ENCODE measurements at places on chromosomes 5 and 9.
A peak's percentile ranks its signal among the peaks of the same experiment; 100 is the strongest.

- no peak for DNase-seq
Observed at GRCh38 chr9:110029429-110029955, 178.5 kb downstream of the C9orf152 start.

DNA sequence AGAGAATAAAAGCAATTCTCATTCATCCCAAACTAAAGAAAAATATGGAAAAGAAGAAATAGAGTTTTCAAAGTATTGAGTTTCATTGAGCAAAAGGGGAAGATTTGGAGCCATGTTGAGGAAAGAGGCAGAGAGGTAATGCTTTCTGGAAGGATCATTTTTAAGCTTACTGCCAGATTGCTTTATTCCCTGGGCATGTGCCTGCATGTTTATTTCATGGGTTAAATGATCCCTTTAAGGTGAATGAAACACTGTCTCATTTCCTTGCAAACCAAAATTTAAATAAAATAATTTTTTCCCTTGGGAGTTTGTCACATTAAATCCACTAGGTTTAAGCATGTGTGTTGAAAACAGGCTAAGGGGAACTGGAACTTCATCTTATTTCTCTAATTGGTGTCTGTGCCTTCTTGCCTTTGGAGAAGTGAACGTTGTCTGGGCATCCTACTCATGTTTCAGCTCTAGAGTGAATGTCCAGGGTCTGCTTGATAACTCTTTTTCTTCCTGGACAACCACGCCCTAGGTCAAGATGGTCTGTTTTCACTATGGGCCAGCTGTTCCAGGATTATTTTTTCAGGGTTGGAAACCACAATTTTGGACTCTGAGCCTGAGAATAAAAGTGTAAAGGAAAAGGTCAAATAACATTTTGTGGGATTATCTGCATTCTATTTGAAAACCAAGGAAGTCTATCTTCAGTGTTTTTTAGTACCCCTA lies 114.1 kb upstream of the ELL2 start:
- no peak for DNase-seq

DNA sequence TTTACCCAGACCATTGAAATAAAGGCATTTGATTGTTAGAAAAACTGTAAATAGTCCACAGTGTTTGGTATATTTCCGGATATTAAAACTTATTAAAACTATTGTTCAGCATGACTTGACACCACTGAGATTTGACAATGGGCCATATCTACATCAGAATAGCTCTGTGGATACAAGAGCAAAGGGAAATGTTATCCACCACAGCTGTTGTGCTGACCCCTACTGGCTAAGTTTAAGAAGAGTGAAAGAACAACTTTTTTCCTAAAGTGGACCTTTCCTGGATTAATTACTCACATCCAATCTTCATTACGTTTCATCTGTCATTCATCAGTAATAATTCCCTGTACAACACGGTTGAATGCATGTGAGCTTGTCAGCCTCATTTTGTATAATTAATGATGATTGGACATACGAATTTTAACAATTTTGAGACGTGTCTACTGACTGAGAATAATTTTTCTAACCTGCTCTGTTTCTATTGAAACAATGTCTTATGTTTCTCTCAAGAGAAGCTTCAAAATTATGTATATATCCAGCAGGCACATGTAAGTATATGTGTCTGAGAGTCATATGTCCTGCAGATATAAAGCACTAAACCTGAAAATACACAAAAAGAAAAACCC lies 1952.6 kb downstream of the MAT2B start:
- DNase-seq = no peak

- no peak for DNase-seq
Observed at GRCh38 chr9:72356041-72356582, 8.9 kb downstream of the ZFAND5 start.

DNA sequence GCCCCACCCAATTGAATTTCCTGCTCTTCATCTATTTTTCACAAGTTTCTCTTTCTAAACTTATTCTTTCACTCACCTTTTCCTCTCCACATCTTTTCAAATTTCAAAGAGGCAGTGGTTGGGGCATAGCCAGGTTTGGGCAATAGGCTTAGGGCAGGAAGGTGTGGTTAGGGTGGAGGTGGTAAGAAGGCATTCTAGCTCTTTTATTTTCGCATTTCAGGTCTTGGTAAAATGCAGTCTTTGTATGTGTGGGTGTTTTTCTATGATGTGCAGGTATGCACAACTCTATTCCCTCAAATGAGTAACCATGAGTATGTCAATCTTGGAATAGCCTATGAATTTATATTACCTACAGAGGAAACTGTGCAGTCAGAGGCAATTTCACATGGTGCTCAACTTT lies 129.8 kb upstream of the IFNE start:
- DNase-seq = peak; percentile 11

DNA sequence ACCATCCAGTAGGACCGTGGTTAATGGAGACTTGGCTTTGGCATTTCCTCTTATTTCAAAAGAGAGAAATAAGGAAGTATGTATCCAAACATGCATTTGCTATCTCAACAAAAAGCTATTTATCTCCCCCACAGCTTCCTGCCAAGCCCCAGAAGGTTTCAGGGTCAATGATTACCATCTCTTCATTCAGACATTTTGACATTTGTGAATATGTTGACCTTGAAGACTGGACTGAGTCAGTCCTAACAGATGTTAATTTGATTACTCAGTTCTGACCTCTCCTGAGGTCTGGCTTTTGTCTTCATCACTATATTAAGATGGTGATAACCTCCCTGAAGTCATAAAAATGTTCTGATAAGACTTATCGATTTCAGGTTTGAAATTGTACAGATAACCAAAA lies 479.4 kb downstream of the AGTPBP1 start:
- DNase-seq = no peak

DNA sequence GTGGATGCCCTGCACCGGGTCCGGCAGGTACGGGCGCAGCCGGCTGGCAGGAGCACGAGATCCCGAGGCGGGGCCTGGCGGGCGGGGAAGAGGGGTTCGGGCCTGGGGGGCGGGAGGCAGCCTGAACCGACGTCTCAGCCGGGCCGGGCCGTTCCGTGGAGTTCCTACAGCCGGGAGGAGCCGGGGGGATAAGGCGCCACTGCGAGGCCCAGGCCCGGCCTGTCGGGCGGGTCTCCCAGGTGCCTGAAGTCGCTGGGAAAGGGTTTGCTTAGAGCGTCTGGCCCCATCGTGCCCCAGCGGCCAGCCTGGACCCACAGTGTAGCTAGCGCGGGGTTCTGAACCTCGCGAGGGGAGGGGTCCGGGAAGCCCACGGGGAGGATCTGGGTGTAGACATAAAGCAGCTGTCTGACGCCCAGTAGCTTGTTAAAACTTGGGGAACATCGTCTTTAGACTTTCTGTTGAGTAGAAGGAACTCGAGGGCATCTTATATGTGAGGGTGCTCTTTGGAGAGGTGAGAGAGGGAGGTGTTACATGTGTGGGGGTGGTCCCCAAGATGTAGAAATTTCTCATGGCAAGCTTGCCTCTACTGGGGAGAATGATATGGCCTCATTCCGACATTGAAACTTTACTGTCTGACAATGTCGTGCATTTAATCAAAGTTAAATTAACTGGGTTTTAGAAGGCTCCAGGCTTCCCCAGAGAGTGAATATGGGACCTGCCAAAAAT lies 524 bp downstream of the FUBP3 start:
- no peak for DNase-seq

GRCh38 chr5:52255308-52255707 lies 532.4 kb upstream of the ITGA1 start:
- DNase-seq = no peak

GRCh38 chr5:136484808-136485325 lies 119.5 kb upstream of the TRPC7 start:
- no peak for DNase-seq

GRCh38 chr9:73916016-73916673 lies 581.0 kb upstream of the RORB start:
- no peak for DNase-seq

GRCh38 chr9:89837162-89837933 lies 232.5 kb downstream of the GADD45G start:
- DNase-seq = no peak

GRCh38 chr5:6950860-6951259 lies 237.6 kb downstream of the TENT4A start:
- no peak for DNase-seq

DNA sequence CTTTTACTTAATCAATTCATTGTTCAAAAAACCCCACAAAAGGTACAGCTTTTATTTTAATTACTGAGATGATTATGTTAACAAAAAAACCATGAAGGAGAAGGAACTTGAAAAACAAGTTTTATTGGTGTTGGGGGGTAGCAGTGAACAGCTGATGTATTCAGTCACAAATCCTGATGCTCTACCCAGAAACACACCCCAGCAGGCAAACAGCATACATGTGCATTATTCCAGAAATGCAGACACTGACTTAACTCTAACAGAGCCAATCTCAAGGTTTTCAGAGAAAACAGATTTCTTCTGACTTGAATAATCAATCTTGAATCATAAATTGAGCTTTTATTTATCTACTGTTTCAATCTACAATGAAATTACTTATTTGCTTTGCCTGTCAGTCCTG lies 175.2 kb downstream of the ZSWIM6 start:
- no peak for DNase-seq

GRCh38 chr9:38274800-38275199 lies 117.7 kb upstream of the ALDH1B1 start:
- DNase-seq = no peak

DNA sequence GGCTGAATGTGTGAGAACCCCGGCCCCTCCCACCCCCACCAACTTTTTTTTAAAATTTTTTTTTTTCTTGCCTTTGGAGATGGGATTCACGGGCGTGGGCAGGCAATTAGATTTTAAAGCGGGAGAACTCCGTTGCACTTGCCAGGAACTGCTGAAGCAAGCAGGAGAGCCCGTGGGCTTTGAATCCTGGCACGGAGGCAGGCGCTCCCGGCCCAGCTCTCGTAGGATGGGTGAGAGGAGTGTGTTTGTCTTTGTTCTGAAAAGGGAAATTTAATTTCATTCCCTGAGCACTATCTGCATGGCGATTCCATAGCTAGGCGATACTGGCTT lies 54.3 kb upstream of the BOD1 start:
- no peak for DNase-seq

GRCh38 chr5:146001544-146002190 lies 65.3 kb downstream of the SH3RF2 start:
- no peak for DNase-seq

GRCh38 chr5:59711310-59711709 lies 182.2 kb downstream of the PDE4D start:
- no peak for DNase-seq

GRCh38 chr9:131546336-131547084 lies 1.2 kb downstream of the PRRT1B start:
- no peak for DNase-seq

DNA sequence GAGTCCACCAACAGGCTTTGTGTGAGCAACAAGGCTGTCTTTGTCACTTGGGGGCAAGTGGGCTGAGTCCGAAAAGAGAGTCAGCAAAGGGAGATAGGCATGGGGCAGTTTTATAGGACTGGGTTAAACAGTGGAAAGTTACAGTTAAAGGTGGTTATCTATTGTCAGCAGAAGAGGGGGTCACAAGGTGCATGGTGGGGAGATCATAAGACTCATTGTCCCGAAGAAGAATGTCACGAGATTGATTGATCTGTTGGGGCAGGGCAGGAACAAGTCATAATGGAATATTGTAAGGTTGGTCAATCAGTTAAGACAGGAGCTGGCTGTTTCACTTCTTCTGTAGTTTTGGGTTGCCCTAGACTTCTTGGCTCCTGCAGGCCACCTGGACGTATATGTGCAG lies 7.6 kb upstream of the HMGCS1 start:
- no peak for DNase-seq

DNA sequence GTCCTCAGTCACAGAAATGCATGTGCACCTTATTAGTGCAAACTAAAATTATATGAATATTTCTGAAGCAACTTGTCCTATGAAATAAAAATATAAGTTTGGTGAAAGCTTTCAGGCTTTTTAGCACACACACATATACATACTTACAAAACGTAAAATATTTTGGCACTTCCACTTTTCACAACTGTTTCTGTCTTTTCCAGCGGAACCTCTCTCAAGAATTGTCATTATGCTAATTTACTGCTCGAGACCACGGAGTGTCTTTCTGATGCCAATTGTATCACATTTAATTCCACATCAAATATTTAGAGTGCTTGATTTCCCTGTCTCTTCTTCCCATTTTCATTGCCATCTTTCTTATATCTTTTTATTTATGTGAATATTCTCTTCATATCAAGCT lies 100.4 kb downstream of the MEF2C start:
- no peak for DNase-seq

GRCh38 chr5:167271081-167271480 lies 1020.4 kb upstream of the WWC1 start:
- no peak for DNase-seq

DNA sequence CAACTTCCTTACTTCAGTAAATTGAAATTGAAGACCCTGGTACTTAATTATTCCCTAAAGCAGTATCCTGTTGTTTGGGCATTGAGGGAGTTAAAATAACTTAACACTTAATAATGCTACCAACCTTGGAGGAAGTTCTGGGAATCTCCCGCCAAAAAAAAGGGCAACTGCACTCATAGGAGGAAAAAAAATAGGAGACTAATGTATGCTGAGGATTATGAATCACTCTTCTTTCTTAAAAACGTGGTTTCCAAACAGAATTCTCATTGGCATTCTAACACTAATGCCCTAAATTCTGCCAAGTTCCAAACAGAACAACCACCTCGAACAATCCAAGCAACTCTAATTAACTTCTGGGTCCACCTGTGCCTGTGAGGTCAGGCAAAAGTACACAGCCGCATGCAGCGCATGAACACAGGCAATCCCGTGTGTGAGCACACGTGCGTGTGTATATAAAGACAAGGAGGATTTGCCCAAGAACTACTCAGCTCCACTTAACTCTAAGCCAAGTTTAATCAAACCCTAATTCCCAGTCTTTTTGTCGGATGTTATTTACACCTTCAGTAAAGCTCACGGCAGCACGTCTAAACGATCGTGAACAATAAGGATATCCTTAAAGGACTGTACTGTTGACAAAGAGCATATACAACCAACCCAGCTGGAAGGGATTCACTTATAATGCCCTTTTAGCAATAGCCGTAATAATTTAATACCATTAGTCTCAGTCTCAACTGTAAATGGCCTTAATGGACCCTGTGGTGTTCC lies 78.4 kb downstream of the EBF1 start:
- no peak for DNase-seq

- no peak for DNase-seq
Observed at GRCh38 chr5:168370831-168371230, 79.4 kb downstream of the WWC1 start.

Measured in activated CD4-positive, alpha-beta T cell treated with anti-CD3 and anti-CD28 coated beads, Interleukin-2, amount 50 U/mL, for 16 hours (primary cell).